NCI-H526 treated with DMSO at 0.1 percent for 48 hours (cell line): ENCODE measurements at places on chromosomes 16 and 17.

DNA sequence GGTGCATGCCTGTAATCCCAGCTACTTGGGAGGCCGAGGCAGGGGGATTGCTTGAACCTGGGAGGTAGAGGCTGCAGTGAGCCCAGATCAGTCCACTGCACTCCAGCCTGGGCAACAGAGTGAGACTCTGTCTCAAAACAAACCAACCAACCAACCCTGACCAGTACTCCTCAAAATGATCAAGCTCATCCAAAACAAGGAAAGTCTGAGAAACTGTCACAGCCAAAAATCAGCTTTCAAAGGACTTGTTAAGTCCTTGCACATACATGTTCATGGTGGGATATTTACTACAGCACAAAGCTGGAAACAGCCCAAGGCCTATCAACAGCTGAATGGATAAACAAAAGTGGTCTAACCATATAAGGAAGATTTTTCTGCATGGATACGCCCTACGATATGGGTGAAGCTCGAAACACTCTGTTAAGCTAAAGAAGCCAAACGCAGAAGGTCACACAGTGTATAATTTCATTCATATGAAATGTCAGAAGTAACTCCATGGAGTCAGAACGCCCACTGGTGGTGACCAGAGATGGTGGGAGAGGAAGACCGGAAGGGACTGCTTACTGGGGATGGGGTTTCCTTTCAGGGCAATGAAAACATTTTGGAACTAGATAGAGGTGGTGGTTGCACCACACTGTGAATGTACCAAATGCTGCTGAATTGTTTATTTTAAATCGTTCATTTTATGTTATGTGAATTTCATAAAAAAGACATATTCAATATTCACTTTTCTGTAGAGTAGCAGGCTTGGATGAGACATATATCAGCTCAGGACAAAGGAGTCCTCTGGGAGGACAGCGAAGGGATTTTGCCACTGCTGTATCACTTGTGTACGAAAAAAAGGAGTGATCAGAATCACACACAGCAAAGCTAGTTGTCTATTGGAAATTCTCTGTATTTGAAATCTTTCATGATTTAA lies 17.7 kb downstream of the CCL17 start:
- peak; percentile 64 for DNase-seq

GRCh38 chr16:71648921-71649320 lies 22.9 kb downstream of the MARVELD3 start:
- DNase-seq = no peak

- DNase-seq = no peak
Measured at GRCh38 chr17:61064087-61064951, 335.3 kb upstream of the TBX2 start.

DNA sequence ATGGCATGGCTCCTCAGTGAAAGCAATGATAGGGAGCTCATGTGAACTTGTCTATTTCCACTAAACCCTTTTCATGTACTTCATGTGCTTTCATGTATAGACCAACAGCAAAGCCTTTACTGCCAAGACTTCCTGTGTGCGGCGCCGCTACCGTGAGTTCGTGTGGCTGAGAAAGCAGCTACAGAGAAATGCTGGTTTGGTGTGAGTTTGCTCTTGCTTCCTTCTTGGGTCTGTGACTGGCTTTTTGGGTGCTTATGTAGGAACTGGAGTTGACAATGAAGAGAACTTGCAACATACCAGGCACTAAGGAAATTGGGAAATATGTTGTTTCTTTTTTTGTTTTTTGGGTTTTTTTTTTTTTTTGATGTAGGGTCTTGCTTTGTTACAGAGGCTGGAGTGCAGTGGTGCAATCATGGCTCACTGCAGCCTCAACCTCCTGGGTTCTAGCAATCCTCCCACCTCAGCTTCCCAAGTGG lies 5.7 kb downstream of the SNX11 start:
- DNase-seq = no peak

- no peak for DNase-seq
Measured at GRCh38 chr17:36942631-36943125, 5.4 kb downstream of the LHX1 start.

DNA sequence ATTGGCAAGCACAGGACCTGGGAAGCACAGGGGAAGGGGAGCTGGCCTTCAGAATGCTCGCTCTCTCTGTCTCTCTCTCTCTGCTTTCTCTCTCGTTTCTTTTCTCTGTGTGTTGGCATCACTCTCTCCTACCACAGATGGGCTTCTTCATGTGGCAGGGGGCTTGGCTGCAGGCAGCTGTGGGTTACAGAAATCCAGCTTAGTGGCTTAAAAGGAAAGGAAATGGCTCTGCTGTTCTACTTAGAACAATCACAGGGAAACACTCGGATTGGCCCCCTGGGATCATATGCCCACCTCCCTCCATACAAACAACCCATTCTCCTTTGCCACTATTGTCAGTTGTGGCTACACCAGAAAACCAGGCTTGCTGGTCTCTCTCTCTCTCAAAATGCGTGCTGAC lies 20.4 kb downstream of the TBX2 start:
- no peak for DNase-seq
